Cortex of kidney (tissue), 1 donor: ENCODE measurements at places on chromosomes 3 and 15.

DNA sequence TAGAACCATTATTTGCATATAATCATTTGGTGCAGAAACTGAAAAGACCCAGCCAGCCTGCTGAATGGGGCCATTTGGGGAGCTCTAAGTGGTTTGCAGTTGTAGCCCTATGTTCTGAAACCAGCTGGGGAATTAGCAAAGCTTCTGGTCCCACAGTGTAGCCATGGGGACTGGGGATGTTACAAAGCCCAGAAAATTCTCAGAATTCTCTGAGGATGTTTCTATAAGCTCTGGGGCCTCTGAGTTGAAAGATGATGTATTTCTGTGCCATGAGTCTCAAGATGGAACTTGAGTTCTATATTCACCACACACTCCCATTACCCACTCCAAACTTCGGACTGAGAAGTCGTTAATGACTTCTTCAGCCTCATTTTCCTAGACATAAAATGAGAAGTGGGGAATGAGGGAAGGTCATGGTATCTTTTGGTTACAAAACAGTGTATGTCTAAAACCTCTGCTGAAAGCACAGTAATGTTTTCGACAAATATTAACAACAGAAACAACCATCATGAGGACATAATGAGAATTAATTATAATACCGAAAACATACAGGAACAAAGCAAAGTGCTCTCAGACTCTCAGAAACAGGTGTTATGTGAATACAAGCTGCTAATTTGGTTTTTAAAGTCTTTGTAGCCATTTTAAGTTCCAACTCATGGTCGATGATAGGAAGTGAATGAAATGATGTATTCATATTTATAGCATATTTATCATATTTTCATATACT is 89.4 kb downstream of the RFTN1 start:
- no peak for DNase-seq

- DNase-seq: no peak
Observed at GRCh38 chr15:90087454-90088154, 14.7 kb downstream of the IDH2 start.

- no peak for DNase-seq
Observed at GRCh38 chr3:13019243-13020095, 53.8 kb downstream of the IQSEC1 start.

DNA sequence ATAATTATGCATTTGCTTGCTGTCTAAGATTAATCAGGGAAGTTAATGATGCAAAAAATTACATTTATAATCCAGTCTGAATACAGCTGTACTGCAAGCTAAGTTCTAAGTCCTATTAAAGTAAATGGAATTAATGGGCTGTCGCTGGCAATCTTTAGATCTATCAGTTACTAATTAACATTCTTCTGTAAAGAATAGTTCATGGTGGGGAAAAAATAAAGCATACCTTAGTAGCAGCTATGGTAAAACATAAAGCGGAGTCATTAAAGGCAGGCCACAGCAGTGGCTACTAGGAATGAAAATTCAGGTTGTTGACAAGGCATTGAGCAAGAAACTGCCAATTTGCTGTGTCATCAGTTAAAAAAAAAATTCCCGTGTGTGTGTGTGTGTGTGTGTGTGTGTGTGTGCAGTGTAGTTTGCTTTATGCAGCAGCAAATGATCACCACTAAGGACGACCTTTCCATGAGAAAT is 129.8 kb downstream of the ZNF385D start:
- no peak for DNase-seq

DNA sequence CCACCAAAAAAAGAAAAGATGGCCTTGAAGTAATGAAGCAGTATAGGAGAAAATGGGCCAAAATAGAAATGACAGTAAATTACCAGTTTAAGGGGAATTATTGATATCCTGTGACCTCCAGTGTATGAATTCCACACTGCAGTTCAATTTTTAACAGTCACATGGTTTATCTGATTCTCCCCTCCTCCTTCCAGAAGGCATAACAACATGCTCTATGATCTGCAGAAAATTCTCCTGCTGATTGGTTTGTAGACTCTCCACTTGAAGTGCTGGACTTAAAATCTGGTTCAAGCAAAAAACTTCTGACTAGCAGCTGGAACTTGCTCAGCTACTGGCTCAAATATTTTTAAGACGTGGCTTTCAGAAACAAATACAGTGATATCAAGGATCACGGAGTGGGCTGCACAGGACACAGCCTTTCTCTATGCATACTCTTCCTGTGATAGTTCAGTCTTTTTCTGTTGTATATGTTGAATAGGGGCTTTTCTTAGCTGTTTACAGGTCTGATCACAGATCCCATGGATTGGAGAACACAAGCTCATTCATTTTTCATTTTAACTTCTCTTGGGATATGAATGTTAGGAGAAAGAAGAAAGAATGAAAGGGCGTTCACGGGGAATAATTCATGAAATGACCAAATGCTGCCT is 211.5 kb downstream of the LSAMP start:
- no peak for DNase-seq

DNA sequence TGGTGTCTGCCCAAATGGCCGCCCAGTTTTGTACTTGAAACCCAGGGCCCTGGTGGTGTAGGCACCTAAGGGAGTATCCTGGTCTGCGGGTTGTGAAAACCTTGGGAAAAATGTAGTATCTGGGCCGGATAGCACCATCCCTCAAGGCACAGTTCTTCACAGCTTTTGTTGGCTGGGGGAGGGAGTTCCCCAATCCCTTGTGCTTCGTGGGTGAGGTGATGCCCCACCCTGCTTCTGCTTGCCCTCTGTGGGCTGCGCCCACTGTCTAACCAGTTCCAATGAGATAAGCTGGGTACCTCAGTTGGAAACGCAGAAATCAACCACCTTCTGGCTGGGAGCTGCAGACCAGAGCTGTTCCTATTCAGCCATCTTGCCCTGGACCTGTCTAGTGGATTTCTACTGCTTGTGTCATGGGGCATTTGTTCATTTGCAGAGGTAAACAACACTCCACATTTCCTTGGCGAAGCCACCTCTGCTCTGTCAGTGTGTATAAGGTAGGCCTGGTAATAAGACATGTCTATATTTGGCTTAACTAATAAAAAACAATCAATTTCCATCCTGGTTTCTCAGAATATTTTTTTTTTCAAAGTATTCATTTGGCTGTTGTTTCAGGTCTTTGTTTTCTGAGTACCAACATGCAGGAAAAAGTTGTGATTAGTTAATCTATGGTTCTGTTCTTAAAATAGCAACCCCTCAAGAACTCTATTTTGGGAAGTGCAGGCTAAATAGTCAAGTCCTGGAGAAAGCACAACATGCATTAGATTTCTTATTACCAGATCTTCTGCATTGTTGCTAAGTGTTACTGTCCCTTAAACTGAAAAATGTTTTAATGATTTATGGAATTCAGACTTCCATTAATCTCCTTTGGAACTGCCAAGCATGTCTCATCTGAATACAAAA is 304.3 kb downstream of the ZIC1 start:
- DNase-seq: no peak

GRCh38 chr3:141261472-141262307 is 30.1 kb downstream of the PXYLP1 start:
- no peak for DNase-seq

GRCh38 chr3:122975924-122976293 is 51.7 kb downstream of the SEMA5B start:
- no peak for DNase-seq

GRCh38 chr15:93088981-93089726 is at the start of gene RGMA:
TSS of gene RGMA (minus strand) at chr15:93089211. CDS start at chr15:93088932, 279 bp downstream.
- DNase-seq: no peak

DNA sequence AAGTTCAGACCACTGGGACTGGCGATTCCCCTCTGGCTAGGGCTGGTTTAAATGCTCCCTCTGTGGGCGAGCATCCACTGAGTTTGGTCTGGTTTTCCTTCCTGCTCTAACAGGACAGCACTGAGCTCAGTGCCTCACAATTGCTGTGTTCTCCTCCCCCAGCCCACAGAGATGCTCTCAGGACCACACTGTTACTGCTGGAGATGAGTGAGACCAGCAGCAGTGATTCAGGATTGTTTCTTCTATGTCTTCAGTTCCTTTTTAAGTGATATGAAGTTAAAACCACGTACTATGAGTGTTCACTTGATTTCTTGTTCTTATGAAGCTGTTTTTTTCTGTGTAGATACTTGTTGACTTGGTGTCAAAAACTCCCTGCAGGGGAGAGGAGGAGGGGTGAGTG is 180.4 kb upstream of the COL8A1 start:
- no peak for DNase-seq

GRCh38 chr3:176714034-176714433 is 483.2 kb downstream of the TBL1XR1 start:
- no peak for DNase-seq

DNA sequence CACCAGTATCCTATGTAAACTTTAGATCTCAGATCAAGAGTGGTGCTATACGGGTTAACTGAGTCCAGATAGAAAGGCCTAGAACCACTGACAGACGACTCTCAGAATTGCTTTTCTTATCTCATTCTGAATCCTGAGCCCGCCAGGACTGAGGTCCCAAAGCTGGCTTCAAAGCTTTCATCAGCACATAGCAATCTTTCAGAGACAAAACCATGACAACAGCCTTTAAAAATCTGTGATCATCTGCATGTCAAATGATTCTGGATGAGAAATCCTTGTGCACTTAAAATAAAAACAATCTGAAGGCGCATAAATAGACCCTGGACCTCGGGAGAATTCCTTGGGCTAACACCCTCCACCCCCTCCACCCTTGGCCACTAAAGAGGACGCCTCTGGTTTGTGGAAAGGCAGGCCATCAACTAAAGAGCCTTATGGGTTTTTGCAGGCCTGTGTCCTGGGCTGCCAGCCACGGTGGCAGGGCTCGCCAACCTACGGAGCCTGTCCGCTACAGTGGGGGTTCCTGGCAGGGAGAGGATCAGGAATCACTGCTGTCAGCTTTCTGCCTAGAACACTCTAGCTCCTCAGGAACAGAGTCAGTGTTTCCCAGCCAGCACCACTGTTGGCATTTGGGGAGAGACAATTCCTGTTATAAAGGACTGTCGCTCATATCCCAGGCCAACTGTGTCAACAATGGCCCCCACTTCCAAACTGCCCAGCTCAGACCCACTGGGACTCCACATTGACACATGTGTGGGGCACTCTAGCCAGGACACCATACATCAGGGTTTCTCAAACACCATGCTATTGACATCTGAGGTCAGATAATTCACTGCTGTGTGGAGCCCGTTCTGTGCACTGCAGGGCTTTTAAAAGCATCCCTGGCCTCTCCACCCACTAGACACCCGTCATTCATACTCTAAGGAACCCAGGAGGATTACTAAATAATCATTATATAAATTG is 20.2 kb downstream of the TLE3 start:
- no peak for DNase-seq

- DNase-seq: no peak
Observed at GRCh38 chr3:183100376-183100775, 1.1 kb upstream of the MCCC1 start.

DNA sequence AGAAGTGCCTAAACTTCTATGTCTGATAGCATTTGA is at the start of gene TP63:
TP63 (plus strand) TSS at position 17 of the 36 bp plus-strand sequence. CDS start 127 bp downstream, outside the sequence.
- DNase-seq: no peak

DNA sequence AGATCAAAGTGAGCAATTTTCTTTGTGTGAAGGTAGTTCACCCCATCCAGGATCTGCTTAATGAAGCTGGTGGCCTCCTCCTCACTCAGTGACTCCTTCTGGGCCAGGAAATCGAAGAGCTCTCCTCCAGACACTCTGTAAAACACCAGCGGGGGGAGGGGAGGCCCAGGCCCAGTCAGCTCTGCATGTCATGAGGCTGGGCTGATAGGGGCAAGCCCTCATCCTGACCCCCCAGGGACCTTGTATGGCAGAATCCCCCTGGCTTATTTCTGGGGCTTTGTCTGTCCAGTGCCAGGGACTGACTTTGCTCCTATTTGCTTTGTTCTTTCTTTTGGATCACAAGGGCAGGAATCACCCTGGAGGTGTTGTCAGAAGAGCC is 74.9 kb downstream of the DAPK2 start:
- DNase-seq: no peak

GRCh38 chr15:92228830-92229229 is 164.9 kb upstream of the ST8SIA2 start:
- DNase-seq: no peak

DNA sequence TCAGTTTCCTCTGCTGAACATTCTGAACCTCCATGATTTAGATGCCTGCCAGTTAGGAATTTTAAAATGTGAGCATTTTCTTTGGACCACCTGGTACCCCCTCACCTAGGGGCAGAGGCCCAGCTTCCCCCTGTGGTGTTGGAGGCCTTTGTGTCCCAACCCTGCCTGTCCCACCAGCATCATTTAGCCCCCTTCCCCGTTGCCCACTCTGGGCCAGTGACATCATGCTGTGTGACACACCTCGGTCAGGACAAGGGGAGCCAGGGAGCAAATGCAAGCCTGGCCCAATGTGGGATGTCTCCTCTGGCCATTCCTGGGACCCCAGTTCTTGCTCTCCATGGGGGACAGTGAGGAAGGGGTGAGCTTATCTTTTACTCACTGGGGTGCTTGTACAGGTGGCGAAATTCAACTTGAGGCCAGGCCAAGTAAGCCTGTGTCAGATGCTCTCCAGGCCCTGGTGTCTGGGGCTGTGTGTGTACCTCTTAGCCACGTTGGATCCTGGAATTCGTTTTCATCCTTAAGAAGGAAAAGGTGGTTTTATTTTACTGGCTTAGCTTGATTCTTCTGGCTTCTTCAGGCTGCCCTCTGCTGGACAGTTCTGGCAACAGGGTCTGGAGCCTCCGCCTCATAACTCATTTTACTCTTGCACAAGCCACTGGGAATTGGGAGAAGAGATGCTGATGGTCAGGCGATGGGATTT is 49.7 kb upstream of the MYZAP start:
- DNase-seq: no peak

GRCh38 chr3:134929976-134930375 is 134.9 kb downstream of the EPHB1 start:
- DNase-seq: no peak

- DNase-seq: no peak
Observed at GRCh38 chr15:48695088-48695826, 49.7 kb upstream of the FBN1 start.

GRCh38 chr3:160564258-160564911 is 986 bp downstream of the KPNA4 start:
- no peak for DNase-seq

GRCh38 chr3:30189900-30190299 is 416.5 kb upstream of the TGFBR2 start:
- no peak for DNase-seq

DNA sequence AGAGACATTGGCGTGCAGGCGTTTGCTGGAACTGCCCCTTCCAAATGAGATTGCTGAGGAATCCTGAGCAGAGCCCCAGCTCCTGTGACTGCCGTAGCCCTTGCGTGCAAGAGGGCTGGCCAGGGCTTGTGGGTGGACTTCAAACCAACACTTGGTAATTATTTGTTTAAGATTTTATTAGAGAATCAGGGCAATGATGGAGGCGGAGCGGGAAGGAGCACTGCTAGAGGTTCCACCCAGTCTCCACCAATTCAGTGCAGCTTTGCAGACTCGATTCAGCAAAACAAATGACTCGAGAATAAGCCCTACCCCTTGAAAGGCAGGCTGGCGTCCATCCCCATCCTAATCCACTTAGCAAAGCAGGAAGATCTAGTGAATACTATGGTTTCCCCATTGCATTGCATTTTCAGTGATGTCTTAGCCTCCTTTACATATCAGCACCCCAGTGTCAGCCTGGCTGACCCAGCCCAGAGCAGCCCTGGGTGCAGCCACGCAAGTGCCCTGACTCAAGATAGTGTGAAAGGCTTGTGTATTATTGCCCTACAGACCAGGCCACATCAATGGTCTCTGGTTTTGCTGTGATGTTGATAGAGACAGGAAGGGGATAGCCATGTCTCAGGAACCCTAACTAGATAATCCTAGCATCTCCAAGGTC is 26.0 kb downstream of the GLDN start:
- DNase-seq: no peak

- DNase-seq: no peak
Observed at GRCh38 chr3:39423436-39423970, 17.0 kb downstream of the RPSA start.
